ENCODE measurements at places on chromosomes 16 and 17.

DNA sequence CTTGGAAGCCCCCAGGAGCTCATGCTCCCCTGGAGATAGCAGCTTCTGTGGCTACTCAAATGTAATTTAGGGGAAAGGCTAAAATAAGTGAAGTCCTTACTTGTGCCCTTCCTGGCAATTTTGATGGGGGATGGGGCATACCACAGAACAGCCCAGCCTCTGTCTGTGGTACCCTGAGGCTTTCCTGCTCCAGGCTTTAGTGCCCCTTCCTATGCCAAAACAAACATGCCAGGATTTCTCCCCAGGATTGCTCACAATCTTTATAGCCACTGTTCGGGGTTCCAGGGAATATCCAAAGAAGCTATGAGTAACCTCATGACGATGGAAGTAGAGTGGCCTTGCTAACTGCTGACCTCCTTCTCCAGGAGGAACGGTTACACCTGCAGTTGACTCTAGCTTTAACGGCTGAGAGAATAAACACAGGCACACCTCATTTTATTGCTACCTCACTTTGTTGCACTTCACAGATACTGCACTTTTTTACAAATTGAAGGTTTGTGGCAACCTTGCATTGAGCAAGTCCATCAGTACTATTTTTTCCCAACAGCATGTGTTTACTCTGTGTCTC is 24.9 kb downstream of the CCL4 start:
- DNase-seq = no peak

DNA sequence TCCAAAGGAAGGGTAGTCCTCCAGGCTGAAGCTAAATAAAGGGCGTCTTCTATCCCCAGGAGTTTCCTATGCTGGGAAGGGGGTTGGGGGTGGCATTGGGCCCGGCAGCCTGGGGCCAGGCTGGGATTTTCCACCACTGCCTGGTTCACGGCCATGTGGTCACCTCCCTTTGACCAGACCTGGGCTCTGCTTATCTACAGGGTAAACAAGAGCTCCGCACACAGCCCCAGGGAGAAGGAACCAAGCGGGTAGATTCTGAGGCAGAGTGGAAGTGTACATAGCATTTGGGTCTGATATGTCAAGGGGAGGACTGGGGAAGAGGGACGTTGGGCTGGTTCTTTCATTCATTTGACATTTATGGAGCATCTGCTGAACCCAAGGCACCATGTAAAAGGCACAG is 27.2 kb upstream of the TMEM220 start:
- no peak for DNase-seq

DNA sequence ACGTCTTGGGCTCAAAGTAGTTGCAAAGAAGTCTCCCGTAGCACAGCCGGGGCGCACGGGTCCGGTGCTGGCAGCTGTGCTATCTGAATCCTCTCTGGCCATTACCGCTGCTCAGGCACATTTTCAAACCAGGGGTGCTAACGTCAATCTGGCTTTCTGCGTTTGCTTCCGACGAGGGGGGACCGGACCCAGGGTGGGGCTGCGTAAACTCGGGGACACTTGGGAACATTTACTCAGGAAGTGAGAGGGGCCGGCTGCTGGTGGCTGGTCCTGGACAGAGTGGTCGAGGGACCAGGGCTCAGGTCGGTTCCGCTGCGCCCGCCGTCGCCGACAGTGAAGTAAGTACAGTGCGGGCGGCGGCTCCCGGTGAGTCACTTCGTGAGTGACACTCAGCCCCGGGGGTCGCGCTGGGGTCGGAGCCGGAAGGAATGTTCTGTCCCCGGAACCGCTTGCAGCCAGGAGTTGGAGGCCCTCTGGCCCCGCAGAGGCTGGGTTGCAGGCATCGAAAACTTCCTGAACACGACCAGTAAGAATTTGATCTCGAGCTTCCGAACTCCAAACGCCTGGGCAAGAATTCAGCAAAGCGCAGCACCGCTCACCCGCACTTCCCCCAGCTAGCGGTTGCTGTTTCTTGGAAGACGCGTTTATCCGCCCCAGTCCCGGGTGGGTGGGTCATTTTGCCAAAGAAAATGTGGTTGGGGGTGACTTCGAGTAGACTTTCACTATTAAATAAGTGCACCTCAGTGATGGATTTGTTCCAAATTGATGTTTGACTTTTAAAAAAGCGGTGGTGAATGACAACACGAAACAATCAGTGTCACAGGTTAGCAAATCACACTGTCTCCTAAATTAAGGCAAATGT is 1.4 kb upstream of the HS3ST3B1 start:
- peak; percentile 34 for DNase-seq

DNA sequence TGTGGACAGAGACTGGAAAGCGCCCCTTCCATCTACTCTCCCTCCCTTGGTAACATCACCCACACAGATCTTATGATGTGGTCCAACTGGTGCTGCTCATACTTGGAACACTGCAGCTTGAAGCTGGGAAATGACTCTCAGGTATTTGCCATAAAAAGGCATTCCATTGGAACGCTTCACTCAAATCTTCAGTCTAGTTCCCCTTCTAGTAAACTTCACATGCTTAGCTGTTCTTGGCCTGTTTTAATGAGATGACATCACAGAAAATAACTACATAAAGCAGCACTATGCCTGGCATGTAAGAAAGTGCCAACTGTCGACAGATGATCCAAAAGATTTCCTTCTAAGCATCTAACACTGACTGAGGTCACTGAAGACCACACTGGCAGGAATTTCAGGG is 9.3 kb downstream of the ZNF263 start:
- DNase-seq = no peak

- no peak for DNase-seq
Observed at GRCh38 chr16:85857406-85857805, 41.6 kb upstream of the IRF8 start.

GRCh38 chr16:83715217-83715920 is 92.4 kb upstream of the HSBP1 start:
- no peak for DNase-seq

GRCh38 chr16:11914210-11915113 is 1.3 kb downstream of the GSPT1 start:
- peak; percentile 45 for DNase-seq

DNA sequence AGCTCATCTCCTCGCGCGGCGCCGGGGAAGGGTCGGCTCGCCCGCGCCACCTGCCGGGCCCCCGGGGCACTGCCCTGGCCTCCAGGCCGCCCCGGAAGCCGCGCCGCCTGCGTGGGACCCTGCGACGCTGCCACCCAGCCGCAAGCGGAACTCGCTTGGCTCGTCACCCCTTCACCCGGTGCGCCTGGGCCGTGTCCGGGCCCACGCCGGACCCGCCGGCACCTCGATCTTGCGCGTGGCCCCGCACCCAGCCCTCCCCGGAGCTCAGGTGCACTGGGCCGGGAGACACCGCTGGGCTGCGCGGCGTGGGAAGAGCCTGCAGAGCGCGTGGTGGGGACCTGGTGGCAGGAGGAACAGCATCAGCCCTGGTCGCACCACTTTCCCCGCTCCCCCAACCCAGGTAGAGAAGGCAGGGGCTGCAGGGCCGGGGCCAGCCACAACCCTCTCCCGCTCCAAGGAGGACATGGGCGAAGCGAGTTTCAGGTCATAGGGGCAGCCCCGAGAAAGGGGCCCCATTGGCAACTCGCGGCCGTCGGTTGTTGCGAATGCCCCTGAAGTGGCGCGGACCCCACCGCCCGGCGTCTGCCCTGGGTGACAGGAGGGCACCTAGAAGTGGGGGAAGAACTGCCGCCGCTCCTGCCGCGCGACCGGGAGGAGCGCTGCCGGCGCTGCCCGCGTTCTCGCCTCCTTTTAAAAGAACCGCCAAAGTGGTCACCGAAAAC is 363 bp upstream of the MIF4GD start:
- peak; percentile 94 for DNase-seq

GRCh38 chr17:2780931-2781454 is 15.2 kb upstream of the RAP1GAP2 start:
- DNase-seq = no peak

GRCh38 chr17:6684460-6684783 is 28.7 kb downstream of the SLC13A5 start:
- DNase-seq = no peak

GRCh38 chr17:12386225-12386624 is 279.5 kb upstream of the MYOCD start:
- DNase-seq = no peak

DNA sequence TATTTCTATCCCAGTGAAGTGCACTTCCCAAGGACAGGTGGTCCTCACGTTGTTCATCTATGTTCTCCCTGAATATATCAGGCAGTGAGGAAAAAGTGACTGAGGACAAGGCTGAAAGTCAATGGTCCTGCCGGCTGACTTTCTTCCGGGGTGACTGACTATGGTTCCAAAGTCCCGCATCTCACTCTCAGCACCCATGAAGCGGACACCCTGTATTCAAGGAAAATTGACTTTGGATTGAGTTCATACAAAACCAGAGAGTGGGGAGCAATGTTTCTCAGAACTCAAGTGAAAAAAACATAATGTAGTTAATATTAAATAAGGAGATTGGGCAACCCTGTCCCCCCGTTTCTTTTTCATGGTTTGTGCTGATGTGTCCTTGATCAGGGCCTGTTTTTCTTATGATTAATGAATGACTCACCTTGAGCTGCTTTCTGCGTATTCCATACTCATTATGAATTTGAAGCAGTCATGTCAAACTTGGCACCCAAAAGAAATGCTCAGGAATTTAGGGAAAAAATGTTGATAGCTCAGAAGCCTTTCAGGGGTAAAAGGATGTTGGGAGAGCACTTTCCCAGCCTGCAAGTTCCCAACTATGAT is 184.0 kb downstream of the CYLD start:
- DNase-seq = no peak

DNA sequence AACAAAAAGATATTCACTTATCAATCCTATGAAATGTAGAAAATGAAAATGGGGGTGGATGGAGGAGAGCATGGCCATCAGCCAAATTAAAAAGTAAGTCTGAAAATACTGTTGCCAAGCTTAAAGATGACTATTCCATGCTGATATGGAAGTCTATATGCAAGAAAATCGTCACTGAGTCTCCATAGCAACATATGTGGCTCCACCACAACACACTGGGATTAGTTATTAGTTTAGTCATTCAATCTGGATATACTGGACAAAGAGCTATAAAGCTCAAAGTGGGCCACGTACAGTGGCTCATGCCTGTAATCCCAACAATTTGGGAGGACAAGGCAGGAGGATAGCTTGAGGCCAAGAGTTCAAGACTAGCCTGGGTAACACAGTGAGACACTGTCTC is 24.7 kb upstream of the PSMD7 start:
- no peak for DNase-seq
